ENCODE measurements at places on chromosomes 2 and 18. TPM values are rescaled to one million over a fixed set of nuclear protein-coding genes. Genes with fewer than 3 reads are reported as not detected.

Gene BMPR2
- total RNA-seq: 34.3 TPM

Gene ROCK1
- 37.4 TPM for total RNA-seq

Gene EFHD1
- not detected for total RNA-seq

Gene NFE2L2
- 29.7 TPM for total RNA-seq

Gene LINC00305
- total RNA-seq: not detected

Gene GAREM2
- total RNA-seq: 0.92 TPM

Gene KCNIP3
- total RNA-seq: 0.35 TPM

Gene PLGLB1
- total RNA-seq: 0.28 TPM

GRCh38 chr2:23593752-23594459 lies 208.9 kb downstream of the KLHL29 start:
- no peak for DNase-seq

DNA sequence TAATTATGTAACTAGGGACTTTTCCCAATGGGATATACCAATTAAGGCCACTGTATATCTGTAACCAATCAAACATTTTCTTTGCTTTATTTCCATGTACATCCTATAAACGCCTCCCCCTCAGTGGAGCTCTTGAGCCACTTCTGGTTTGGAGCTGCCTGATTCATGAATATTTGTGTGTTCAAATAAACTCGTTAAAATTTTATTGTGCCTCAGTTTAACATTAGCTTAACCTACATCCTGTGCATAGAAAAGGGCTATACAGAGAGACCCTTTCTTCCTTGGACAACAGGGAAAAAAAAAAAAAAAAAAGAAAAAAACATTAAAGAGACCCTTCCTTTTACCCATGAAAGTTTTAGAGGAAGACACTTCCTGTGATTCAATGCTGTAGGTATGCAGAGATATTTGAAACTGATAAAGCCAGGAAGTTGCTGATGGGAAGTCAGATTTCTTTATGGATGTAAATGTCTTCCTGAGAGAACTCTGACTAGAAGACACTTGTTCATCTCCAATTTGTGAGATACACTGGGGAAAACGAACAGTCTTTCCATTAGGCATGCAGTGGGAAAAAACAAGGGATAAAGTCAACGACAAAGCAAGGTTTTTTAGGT lies 614.6 kb upstream of the SOX11 start:
- no peak for DNase-seq

DNA sequence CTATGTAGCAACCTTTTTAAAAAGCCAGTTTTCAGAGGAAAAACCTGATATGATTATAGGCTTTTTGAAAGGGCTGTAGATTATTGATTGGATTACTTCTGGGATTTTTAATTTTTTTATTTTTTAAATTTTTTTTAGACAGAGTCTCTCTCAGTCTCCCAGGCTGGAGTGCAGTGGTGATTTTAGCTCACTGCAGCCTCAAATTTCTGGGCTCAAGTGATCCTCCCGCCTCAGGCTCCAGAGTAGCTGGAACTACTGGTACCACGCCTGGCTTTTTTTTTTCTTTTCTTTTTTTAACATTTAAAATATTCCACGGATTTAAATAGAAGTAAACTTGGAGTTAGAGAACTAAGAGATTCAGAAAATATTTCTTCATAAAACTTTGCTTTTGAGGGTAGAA lies 1.2 kb downstream of the MRPL19 start:
- DNase-seq: no peak

DNA sequence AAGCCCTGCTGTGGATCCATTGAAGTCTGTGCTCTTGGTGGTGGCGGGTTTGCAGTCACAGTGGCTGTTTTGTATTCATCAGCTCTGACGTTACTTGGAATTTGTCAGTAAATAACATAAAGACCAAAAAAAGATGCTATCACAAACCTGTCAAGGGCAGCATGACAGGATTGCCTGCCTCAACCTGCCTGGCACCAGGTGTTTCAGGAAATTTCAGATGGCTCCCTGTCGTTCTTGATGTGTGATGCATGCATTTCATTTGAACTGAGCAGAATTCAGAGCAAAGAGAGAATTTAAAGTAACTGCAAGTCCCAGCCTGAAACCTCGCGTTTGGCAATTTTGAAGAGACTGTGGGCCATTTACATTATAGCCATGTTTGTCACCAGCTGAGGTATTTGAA lies 50.3 kb upstream of the EPC2 start:
- no peak for DNase-seq

GRCh38 chr2:237572742-237573101 lies 6.3 kb downstream of the PRLH start:
- no peak for DNase-seq

DNA sequence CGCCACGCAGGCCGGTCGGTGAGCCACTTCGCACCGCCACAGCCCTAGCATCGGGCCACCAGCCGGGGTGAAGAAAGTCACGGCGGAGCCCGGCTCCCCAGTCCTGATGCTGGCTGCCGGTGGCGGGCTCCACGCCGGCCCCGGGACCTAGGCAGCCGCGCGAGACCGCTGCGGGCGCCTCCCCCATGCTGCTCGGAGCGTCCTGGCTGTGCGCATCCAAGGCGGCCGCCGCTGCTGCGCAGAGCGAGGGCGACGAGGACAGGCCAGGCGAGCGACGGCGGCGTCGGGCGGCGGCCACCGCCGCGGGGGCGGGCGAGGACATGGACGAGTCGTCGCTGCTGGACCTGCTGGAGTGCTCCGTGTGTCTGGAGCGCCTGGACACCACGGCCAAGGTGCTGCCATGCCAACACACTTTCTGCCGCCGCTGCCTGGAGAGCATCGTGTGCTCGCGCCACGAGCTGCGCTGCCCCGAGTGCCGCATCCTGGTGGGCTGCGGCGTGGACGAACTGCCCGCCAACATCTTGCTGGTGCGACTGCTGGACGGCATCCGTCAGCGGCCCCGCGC lies 433 bp downstream of the SH3RF3 start:
- no peak for DNase-seq

DNA sequence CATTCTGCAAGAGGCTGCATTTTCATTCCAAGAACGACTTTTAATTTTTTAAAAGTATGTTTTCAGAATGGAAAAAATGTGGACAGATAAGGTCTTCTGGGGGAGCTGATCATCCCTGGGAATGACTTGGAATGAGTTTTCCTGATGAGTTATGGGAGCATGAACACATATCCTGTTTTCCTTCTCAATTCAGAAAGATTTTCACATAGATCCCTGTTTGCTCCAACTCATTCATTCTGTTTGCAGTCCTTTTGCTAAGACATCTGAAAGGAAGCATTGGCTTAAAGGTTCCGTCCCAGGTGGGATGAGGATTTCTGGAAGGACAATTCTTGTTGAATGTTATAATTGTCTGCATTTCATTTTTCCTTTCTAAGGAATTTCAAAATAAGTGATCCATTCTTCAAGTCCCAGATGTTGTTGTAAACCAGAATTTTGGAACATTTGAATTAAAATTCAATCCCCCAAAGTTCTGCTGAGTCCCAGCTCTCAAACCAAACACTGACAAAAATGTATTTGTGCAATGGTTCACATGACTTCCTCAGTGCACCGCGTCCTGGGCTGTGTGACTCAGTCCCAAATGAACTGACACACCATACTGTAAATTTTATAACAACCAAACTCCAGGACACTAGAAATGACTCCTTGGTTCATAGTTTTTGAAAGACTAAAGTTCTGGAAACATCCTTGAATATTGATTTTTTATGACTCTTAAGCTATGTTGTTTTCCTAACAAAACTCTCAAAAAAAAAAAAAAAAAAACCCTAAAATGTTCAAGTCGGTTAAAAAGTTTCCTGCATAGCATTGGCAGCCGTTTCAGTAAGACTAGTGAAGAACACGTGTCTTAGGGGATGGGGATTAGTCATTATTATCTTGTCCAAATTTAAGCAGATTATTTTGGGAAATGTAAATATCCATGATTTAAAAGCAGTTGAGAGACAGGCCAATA lies 281.8 kb upstream of the TCF4 start:
- no peak for DNase-seq

DNA sequence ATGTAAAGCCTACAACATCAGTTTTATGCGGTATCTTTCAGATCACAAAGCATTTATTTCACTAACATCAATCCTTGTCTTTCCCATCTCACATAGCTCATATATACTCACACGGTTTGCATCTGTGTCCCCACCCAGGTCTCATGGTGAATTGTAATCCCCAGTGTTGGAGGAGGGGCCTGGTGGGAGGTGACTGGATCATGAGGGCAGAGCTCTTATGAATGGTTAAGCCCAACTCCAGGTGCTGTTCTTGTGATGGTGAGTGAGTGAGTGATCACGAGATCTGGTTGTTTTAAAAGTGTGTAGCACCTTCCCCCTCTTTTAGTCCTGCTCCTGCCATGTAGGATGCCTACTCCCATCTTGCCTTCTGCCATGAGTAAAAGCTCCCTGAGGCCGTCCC lies 42.0 kb downstream of the PARD6G start:
- DNase-seq: no peak

DNA sequence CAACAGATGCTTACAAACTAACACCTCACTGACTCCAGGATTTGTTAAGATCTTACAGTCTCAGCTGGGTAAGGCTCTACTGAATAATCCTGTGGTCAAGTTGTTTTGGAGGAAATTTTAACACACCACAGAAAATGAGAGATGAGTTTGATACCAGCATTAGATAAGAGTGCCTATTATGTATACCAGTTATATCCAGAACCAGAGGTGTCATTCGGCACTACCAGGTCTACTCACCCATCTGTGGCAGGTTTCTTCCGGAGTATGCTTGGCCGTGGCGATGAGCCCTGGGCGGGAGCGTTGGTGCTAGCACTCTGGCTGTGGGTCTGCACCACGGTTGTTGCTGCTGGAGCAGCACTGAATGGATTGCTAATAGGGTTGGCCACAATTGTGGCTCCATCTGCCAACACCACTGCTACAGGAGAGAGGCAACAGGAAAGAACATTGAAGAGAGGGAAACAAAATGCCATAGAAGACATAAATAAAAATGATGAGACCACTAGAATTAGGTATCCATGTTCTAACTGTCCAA lies 41.2 kb downstream of the SAP130 start:
- no peak for DNase-seq

DNA sequence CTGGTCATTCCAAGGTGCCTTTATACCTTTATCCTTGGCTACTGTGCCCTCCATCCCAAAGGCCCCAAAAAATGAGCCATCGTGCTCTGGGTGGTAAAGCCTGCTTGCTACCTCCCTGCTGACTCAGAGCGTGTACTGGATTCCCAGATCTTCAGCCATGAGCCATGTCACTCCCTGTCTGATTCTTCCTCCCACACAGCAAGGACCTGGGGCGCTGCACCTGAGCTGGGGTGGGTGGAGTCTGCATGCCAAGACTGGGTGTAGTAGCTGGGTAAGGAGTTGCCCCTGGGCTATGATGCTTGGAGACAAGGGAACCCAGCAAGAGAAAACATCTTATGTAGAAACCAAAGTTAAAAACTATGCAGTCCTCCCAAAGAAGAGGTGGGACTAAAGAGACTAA lies 37.2 kb upstream of the APCDD1 start:
- no peak for DNase-seq

DNA sequence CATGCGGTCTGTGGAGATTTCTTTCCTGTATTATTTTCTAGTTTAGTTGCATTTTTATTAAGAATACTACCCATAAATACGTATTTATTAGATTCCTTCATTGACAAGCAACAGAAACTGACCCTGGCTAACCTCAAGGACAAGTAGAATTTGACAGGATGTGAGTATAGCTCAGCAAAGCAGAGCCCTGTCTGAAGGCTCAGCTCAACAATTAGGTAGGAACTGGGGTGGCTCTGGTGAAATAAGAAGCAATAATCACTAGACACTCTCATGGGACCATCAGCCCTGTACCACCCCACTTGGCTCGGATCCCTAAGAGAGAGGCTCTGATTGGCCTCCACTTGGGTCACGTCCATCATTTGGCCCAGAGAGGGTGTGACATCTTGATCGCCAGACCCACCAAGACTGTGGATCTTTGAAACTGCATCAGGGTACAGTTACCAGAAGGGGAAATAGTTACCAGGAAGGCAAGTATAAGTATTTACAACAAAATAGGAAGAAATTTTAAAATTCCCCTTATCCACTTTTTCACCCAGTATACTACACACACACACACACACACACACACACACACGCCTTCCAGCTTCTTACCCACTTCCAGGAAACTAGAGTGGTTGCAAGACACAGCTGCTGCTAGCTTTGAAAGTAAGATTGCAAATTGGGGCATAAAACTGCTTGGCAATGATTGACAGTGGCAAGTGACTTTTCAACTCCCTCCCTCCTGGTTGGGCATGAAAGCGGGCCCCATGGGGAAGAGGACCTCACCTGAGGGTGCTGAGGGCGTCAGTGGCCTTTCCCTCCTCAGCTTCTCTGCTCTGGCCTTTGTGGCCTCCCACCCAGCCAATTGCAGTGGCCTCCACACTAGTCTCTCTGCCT lies 41.8 kb downstream of the KCTD18 start:
- DNase-seq: no peak

GRCh38 chr2:229118927-229119326 lies 152.2 kb downstream of the PID1 start:
- DNase-seq: no peak

DNA sequence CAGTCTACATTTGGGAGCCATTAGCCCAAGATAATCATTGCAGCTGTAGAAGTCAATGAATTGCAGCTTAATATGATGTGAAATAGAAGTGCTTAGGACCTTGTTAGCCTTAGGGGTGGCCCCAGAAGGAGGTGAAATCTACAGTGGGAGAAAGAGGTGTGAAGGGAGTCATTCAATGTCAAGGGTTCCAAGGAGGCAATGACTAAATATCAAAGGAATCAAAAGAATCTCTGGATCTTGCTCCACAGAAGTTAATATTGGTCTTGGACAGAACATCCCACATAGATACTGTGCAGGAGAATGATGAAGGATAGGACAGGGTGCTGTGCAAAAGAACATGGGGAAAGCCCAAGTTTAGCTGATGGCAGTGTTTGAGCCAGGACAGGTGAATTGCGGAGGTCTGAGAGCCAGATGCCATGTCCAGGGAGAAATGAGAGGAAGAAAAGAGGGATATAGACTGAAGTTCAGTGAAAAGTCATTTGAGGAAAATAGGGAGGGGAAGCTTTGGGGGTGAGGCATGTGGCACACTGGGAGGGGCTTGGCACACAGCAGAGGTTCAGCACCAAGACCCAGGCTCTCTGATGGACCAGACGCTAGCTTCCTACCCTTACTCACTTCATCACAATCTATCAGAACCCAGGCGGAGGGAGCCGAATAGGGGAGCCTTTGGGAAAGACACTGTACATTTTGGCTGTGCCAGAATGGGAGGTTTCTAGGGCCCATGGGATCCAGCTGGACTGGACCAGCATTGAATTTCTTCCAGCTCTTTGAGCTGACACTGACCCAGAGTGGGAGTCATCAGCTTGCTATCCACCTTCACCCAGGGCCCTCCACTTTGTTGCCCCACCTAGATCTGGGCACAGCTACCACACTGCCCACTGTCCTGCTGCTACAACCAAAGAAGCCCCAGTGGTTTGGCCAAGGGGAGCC lies 2.2 kb downstream of the IL1F10 start:
- no peak for DNase-seq

DNA sequence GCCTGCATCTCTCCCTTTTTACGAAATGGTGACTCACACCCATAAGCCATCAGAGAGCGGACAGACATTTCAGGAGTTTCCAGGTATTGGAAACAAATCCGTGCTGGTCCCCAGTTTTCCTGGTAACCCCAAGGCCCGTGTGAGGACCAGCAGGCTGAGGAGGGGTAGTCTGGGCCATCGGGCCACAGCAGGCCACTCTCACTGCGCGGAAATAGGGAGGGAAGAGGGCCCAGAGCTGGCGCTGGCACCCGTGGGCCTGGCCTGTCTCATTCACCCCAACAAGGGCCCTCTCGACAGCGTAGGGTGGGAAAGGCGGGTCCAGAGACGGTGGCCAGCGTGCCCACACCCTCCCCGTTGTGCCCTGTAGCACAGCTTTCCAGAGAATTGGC lies 13.7 kb upstream of the FAHD2A start:
- no peak for DNase-seq

Data from pulmonary artery endothelial cell (primary cell).